HS-27A (cell line): ENCODE measurements at places on chromosomes 6 and 20.
A peak's percentile ranks its signal among the peaks of the same experiment; 100 is the strongest.

- no peak for DNase-seq
Observed at GRCh38 chr6:71246596-71246995, 42.0 kb upstream of the OGFRL1 start.

DNA sequence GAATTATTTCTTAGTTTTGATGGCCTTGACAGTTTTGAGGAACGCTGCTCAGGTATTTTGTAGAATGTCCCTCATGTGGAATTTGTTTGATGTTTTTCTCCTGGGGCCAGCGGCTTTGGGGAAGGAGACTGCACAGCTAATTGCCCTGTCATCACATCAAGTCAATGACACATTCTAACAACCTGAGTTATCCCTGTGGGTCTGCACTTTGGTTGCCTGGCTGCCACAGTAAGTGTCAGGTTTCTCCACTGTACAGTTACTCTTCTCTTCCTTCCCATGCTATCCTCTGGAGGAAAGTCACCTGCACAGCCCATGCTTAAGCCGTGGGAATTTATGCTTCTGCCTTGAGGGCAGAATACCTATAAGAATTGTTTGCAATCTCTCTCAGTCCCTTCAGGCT lies 1.4 kb upstream of the TREML4 start:
- DNase-seq, result no peak

GRCh38 chr20:50146732-50147662 lies 6.5 kb downstream of the PEDS1 start:
- DNase-seq, result no peak

- DNase-seq, result no peak
Observed at GRCh38 chr6:121759370-121759769, 323.9 kb downstream of the GJA1 start.

DNA sequence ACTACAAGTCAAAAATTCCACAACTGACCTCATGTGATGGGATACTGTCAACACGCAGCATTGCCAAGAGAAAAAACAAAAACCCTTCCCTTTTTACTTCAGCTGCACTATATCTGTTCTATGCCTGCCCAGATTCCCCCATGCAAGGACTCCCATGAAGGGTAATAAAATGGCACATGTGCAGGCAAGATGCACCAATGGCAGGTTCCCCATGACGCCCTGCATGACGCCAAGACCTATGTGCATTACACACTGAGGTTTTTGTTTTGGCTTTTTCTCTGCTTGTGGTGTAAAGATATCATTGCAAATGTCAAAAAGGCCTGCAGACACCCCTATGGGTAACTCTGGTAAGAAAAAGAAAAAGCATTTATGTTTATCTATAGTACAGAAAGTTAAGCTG lies 403.4 kb downstream of the HDGFL1 start:
- no peak for DNase-seq

DNA sequence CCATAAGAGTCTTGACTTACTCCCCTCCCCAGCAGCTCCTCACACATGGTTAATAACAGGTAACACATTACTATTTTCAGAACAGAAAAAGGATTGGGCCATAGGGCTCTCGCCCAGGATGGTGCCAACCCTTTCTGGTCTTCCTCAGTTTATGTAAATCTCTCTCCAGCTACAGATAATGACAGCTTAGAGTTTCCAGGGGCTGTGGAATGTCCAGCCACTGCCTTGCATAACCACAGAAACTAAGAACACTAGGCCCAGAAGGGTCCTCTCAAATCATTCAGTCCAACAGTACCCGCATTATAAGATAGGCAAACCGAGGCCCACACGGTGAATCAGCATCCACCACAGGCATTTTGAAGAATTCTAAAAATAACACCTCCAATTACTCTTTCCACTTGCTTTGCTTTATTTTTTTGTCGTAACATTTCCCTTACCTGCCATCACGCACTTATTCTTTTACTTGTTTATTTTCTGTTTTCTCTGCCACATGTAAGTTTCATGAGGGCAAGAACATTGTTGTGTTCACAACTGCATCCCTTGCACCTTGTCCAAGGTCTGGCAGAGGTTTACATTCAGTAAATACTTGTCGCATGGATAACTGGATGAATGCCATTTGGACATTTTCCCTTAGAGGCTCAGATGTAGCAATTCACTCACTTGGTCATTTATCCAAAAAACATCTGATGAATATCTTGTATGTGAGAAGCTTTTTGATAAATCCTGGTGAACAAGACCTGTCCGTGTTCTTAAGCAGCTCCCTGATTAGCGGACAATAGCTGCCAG lies 6.4 kb upstream of the SDC4 start:
- DNase-seq, result no peak

GRCh38 chr20:15799871-15800270 lies 773.4 kb downstream of the KIF16B start:
- no peak for DNase-seq

DNA sequence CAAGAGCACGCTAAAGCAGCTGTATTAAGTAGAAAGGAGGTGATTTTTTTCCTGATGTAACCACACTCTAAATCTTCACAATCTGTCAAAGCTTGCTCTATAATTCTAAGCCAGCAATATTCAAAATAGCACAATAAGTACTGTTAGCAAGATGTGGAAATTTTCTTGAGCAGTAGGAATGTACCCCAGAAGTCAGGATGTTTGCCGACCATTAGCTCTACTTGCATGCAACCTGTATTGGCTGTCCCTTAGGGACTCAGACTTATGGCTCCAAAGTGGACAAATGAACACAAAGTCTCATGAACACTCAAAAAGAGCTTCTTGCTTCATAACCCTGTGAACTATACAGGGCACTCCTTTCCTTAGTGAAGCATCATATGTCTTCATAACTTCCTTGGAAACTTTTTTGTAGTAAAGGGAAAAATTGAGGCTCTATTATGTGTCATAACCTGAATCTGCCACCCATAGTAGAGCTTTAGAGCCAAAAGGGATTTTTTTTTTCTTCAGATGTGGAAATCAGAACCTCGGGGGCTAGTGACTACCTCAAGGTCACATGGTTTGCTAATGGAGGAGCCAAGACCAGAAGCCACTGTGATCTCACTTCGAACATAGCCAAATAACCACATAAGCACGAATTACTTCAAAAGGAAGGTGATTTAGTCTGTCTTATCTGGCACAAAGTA lies 54.5 kb downstream of the ADGRG6 start:
- DNase-seq, result no peak

DNA sequence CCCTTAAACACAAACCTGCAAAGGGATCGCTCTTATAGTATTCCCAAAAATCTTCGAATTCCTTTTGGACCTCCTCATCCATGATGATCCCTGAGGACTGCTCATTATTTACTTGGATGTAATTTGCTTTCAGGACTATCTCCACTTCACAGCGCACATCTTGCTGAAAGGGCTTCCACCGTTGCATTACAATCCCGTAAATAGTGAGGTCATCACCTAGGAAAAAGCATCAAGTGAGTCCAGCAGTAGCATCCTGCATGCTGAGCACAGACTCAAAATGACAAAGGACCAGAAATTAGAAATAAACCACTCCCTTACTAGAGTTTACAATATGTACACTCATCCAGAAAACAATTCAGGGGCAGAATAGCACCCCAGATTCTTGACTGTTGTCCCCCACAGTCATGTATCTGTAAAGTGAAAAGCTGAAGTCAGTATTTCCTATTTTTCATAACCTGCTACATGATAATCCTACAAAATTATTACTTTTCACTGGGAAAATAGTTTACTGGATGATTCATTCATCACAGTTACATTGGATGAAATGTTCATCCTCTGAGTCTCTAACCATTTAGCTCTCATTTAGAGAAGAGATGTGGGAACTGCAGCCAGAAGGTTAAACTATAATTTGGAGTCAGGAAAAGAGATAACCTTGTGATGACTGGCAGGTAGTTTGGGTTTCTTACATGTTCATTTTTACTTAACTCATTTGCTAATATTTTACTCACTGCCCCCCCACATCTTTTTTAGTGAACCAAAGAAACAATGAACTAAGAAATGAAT lies 17.2 kb downstream of the MCM9 start:
- no peak for DNase-seq

DNA sequence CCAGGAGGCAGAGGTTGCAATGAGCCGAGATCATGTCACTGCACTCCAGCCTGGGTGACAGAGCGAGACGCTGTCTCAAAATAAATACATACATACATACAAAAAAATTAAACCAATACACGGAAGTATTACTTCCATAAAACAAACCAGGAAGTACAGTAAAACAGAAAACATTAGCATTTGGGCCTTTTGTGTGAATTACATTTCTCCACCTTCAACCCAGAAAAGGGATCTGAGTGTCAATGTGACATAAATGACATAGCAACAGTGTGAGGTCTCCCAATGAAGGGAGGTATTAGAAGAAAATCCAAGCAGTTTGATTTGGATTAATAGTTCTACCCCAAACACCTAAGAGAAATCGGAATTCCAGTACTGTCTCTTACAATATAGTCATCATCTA lies 10.1 kb downstream of the CSNK2A1 start:
- DNase-seq, result no peak

GRCh38 chr6:167238694-167239467 lies 52.2 kb upstream of the UNC93A start:
- no peak for DNase-seq

DNA sequence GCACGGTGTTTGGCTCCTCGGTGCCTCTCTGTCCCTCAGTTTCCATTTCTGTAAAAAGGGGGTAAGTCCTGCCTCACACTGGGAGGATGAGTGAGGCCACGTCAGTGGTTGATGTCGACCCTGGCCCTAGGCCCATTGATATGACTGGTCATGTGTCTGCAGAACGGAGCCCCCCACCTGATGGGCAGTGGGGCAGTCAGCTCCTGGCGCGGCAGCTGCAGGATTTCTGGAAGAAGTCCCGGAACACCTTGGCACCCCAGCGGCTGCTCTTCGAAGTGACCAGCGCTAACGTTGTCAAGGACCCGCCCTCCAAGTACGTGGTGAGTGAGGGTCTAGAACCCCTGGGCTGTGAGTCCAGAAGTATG lies 1.2 kb downstream of the SNX21 start:
- DNase-seq, result no peak

GRCh38 chr6:140677781-140678528 lies 1303.5 kb upstream of the CITED2 start:
- no peak for DNase-seq

DNA sequence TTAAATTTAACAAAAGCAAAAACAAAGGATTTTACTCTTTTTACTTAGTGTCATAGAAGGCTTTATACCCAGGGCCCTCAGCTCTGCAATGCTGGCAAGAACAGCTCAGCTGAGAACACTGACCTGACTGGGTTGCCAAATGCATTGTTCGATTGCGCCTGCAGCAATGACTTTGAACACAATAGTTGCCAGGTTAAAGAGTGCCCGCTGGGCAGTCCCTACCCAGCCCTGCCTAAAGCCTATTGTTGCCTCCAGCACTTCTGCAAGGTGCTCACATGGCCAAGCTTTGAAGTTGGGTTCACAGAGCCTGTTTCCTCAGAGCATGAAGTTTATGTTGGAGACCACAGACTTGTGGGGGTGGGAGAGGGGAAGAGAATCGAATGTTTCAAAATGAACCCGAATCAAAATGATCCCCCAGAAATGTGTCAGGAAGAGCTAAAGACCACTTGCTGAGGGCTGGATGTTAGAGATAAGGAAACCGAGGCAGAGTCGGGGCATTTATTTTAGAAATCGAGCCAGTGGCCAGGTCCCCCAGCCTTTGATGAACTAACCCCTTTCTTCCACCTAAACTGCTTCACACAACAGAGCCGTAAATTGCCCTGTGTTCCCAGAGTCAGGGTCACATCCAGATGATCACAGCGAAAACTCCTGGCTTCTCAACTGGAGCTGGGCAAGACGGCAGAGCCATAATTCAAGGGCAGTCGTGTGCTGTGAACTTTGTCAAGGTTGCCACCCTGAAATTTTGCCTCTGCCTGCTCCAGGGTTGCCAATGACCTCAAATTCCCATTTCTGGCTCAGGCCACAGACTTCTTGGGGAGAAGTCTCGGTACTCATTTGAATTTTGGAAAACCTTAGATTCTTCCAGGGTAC lies 55.0 kb downstream of the FOXA2 start:
- no peak for DNase-seq

GRCh38 chr20:48051794-48052474 lies 266.7 kb upstream of the SULF2 start:
- DNase-seq, result no peak

DNA sequence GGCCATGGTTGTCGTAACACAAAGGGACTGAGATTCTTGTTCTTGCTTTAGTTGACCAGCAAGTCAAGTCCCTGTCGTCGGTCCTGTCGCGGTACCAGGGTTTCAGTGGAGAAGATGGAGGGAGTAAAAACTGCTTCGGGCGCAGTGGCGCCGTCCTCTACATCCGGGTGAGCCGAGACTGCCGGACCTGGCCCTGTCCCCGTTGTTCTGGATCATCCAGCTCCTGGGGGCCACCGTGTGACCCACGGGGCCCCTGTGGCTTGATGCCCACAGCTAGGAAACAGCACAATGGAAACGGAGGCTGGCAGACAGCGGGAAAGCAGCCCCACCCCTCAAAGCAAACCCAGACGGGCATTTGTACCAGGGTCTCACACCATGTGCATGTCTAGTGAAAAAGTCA lies 15.0 kb downstream of the MTG2 start:
- DNase-seq, result no peak

GRCh38 chr6:117932676-117933075 lies 25.6 kb downstream of the SLC35F1 start:
- DNase-seq, result no peak

- no peak for DNase-seq
Observed at GRCh38 chr20:33177866-33178265, 9.9 kb downstream of the BPIFA2 start.

DNA sequence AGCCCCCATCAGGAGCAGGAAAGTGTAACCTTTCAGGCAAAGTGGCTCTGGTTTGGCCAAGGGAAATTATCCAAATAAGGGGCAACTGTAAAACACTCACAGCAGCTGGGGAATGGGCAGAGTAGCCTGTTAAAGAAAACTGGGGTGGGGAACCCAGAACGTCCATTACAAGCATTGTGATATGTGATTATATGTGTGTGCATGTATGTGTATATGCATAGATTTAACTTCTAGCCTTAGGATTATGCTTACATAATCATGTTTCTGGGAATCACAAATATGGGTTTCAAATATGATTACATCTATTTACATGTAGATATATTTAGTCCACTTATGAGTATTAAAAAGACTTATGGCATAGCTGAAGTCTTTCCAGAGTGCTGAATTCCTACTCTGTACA lies 278.1 kb upstream of the JAG1 start:
- no peak for DNase-seq

DNA sequence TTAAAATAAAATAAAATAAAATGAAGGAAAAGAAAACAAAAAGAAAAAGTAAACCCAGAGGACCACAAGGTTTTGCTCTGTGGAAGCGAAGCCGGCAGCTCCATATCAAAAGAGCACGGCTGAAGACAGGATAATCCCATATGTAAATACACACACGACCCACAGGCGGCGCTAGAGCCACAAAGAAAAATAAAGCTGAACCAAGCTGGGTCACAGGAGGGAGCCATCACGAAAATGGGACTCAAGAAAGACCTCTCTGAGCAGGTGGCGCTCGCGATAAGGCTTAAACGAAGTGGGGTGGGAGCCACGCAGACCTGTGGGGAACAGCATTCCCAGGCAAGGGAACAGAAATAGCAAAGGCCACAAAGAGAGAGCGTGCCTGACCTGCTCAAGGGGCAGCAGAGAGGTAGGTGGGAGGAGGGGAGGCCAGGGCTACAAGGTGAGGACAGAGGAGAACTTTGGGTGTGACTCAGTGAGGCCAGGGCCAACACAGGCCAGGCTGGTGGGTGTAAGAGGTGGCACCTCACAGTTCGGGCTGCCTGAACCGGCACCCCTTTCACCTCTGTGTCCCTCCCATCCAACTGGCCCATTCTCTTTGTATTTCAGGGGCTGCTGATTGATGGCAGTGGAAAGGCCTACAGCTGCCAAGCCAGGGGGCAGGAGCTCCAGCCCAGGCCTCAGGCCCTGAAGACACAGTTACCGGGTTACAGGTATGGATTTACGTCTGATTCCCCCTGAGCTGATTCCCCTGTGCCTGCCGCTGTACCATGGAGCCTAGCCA lies 26.0 kb downstream of the PTGIS start:
- DNase-seq, result peak; percentile 55

GRCh38 chr20:51650685-51651134 lies 108.2 kb upstream of the NFATC2 start:
- no peak for DNase-seq
